ENCODE measurements at places on chromosomes 5 and 9.

GRCh38 chr5:76196886-76197489 is 113.8 kb downstream of the SV2C start:
- DNase-seq, result no peak

DNA sequence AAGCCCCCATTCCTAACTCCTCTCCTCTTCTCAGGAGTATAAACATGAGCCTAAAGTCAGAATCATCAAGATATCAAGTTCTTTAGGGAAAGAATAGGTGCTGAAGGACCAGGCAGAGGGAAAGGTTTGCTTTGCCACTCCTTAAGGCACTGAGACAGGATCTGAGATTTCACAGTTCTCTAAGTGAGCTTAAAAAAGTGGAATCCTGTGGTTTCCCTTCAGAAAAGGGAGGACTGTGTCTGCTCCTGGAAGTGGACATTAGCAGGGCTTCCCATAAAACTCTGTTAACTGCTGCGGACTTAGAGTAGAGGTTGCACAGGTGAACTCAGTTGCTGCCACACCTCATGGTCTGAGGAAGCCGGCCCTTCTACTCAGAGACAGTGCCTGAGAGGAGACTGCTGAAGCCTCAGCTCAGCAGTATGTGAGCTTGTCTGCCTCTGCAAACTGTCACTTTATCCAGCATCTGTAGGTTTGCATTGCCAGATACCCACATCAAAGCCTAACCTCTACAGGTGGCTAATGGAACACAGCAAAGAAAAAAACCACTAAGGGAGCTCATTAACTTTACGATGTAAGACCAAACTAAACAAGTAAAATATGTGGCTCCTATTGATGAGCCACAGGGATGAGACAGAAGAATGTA is 42.9 kb downstream of the RIC1 start:
- no peak for DNase-seq

GRCh38 chr9:99866398-99866797 is 40.1 kb upstream of the STX17 start:
- no peak for DNase-seq

DNA sequence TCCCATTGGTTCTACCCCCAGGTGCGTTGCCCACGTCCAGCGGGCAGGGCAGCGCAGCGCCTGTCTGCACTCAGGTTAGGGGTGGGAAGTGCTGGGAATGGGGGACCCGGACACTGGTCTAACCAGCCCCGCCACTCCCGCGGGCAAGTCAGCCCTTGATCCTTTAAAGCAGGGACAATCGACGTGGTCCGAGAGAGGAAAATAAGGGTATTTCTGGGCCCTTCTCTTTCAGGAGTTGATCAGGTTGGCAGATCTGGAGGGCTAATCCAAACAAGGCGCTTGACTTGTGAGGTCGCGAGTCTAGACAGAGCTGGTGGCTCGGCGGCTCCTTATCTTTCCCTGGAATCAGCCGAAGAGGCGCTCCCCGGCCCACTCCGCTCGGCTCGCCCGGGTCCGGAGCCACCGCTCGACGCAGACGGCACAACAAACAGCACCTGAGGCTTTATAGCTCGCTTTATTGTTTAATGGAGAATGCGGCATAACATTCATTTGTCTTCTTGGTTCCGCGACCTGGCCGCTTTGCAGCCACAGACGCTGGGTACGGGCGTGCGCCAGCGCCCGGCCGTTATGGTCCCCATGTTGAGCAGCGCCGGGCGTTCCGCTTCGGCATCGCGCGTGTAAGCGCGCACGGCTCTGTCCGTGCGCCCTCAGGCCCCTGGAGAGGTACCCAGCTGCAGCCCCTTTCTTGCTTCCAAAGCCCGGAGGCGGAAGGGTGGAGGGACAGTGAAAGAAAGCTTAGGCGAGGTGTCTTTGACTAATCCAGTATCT is 15.8 kb downstream of the ISL1 start:
- DNase-seq, result no peak

DNA sequence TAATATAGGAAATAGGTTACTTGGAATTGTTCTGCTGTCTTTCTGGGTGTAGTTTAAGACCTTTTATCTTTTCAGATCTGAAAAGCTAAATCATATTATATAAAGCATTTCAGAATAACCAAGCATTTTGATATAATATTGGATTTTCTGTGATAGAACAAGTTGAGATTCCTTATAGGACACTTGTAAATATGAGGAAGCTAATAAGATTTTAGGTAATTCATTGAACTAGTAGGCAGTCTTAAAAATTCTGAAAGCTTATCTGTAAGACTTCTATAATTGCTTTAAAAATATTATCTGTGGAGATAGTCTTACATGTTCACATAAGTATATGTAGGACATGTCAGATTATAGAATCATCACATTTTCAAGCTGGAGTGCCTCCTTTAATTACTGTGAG is 102.8 kb downstream of the SMIM15 start:
- no peak for DNase-seq

DNA sequence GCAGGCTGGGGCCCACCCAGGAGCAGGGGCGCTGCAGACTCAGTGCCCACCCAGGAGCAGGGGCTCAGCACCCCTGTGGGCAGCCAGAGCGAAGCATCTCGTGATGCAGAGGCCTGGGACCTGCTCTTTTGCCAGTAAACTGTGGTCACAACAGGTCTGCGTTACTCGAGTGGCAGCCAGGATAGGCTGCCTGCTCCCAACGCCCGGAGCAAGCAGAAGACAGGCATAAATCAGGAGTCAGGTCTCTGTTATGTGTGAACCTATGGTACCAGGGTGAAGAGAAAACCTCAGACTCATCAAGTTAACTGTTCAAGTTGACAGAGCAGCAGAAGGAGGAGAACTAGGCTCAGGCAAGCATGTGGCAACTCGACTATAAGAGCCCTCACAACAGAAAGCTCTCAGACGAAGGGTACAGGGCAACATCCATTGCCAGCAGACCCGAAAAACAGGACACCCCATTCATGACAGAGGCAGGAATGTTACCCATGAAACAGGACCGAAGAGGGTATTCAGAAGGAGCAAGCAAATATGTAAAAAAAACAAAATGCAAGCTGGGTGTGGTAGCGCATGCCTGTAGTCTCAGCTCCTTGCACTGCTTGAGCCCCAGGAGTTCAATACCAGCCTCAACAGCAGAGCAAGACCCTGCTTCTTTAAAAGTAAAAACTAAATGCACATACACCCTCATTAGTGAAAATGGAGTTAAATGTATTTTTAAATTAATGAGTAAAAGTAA is 71.7 kb downstream of the GOLPH3 start:
- DNase-seq, result no peak

- DNase-seq, result no peak
Observed at GRCh38 chr9:121968056-121968455, 125.1 kb downstream of the TTLL11 start.

GRCh38 chr5:55205001-55205400 is 22.1 kb downstream of the MCIDAS start:
- no peak for DNase-seq

DNA sequence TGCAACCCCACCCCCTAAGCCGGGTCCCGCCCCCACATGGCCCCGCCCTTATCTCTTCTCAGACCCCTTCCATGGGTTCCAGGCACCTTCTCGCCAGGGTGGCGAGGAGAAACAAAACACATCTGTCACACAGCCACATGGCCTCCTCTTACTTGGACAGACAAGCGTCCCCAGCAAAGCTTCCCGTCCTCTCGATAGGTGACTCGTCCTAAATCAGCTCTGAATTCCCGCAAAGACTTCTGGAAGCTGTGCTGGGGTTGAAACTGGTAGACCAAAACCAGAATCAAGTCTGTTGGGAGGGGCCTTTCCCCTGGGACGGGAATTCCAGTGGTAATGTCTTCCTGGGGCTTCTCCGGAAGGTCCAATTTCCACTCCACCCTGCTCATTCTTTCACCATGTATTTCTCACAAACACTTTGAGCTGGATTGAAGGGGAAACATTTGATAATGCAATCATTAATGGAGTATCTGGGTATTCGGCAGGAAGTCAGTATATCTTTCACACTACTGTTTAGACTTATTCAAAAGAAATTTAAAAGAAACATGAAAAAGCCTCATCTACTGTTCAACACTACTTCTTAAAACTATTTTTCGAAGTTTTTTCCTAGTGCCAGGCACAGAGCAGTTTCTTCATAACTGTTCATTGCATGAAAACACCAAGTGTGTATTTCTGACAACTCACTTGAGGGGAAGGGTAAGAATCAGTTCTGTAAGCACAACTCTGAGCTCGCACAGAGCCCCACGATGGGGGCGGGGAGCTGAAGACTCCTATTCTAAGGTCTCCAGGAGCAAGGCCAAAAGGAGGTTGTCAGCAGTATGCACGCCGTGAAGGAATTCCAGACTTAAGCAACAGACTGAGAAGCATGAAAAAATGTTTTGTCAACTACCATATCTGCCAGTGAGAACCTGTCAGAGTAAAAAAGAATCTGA is 644 bp upstream of the CTNNAL1 start:
- DNase-seq, result peak; percentile 72

DNA sequence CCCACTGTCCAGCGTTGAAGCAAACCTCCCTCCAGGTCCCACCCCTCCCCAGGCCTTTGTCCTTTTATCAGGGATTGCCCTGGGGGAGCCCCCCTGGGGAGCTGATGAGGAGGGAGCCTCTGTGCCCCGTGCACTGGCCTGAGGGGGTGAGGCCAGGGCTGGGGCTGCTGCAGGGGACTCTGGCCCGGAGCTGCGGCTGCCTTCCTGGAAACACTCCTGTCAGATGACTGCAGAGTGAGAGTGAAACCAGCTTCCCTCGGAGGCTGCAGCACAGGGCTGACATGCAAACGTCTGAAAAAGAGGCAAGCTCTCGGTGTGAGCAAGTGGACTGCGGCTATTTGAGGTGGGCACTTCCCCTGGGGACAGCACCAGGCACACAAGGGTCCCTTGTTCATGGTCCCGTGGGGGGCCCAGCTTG is 4.6 kb upstream of the TRAF2 start:
- DNase-seq, result no peak

- no peak for DNase-seq
Observed at GRCh38 chr5:127223256-127223974, 67.2 kb upstream of the MEGF10 start.

GRCh38 chr5:160399402-160400353 is at the start of gene FAM200C:
Gene FAM200C, minus strand, starts transcription at chr5:160400054. Its CDS starts 4,564 bp downstream, at chr5:160395490.
- peak; percentile 94 for DNase-seq

DNA sequence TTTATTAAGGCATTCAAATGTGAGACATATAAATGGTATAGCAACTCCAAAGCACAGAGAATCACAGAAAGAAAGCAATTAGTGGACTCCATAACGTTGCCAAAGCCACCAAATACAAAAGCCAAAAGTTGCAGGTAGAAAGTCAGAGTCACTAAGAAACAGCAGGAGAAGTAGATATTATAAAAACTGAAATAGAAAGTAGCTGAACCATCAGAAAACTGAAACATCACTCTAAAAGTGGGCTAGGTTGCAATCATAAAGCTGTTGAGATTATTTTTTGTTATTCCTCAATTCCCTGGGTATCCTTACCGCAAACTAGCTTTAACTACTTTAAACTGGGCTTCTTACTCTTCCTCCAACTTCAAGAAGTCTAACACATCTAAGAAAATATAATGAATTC is 108.1 kb upstream of the ARRDC3 start:
- no peak for DNase-seq

DNA sequence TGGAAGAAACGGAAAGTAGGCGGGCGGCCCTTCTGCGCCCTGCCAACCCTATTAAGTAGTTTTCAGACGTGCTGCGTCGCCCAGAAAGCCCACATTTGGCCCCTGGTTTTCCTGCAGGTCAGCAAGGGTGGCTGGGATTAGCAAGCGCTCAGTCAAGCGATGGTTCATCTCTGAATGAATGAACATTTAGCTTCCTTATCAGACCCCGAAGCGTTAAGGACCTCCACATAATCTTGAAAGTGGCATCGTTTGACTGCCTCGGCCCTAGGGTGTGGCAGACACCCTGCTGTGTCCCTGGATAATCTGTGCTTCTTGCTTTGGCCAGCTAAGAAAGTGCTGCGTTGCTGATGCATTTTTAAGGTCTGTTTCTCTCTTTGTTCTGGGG is 684 bp downstream of the TOR1B start:
- DNase-seq, result no peak

Measured in fibroblast of mammary gland (primary cell).